NCI-H1694 treated with DMSO at 0.1 percent for 48 hours (cell line): ENCODE measurements at places on chromosomes 3 and 15.
A peak's percentile ranks its signal among the peaks of the same experiment; 100 is the strongest.

- DNase-seq: no peak
These were observed 230.5 kb upstream of the MRPL3 start for GRCh38 chr3:131733086-131733841.

- DNase-seq: peak; percentile 3
These were observed 215.6 kb downstream of the RPLP1 start for GRCh38 chr15:69668039-69668705.

DNA sequence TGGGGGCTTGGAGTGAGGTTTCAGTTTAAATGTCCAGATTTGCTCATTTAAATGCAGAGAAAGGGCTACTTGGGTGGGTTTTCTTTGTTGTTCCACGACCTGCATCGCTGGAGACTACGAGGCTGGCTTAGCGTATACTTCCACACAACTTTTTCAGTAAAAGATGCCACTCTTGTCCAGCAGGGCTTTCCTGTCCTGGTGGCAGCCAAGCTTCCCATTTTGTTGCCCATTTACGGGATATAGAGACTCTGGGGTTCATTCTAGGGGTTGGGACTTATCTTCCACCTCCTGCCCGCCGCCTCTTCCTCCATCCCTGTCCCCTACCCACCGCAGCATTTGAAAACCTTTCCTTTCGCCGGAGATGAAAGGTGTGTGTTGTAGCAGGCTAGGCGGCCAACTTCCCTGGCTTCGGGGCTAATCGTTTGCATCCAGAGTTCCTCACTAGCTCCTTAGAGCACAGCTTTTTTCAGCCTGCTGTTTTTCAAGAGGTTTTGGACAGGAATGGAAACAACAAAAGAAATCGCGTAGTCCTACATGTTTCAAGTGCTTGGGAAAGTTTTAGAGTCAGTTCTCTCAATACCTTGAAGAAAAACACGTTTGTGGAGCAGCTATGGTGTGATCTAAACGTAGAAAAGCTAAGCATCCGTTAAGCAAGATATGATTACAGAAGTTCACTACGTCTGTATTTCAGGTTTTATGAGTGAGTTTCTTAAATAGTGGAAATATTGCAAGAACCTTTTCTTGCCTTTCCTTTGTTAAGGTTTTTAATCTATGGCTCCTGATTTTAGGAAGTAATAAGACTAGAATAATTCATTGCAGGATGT, 843 bp downstream of the CHRNA5 start:
- DNase-seq: peak; percentile 19

GRCh38 chr3:126101521-126101982, 17.6 kb upstream of the SLC41A3 start:
- DNase-seq: no peak

- DNase-seq: no peak
These were observed 80.2 kb downstream of the BFSP2 start for GRCh38 chr3:133479895-133480669.

GRCh38 chr15:40955930-40956540, 2.8 kb downstream of the CHAC1 start:
- DNase-seq: no peak

DNA sequence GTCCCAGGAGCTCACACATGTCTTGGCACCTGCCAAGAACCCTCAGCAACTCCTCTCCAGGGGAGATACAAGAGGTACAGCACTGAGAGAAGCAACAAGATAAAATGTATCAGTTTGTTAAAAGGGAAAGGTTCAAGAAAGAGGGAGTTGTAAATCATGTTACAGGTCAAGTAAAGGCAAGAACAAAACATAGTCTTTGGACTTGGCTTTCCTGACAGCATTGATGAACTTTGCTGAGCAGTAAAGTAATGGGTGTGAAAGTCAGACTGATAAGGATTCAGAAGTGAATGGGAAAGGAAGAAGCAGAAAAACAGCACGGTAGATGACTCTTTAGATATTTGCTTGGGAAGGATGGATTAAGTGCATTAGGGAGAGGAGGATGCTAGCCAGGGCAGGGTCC, 27.1 kb downstream of the MBNL1 start:
- no peak for DNase-seq
